Stimulated activated CD4-positive, alpha-beta T cell treated with anti-CD3 and anti-CD28 coated beads, Interleukin-1b, Interleukin-23, amount 100 ng/mL, for 1 hour (primary cell): ENCODE measurements at places on chromosomes 1 and 21.

DNA sequence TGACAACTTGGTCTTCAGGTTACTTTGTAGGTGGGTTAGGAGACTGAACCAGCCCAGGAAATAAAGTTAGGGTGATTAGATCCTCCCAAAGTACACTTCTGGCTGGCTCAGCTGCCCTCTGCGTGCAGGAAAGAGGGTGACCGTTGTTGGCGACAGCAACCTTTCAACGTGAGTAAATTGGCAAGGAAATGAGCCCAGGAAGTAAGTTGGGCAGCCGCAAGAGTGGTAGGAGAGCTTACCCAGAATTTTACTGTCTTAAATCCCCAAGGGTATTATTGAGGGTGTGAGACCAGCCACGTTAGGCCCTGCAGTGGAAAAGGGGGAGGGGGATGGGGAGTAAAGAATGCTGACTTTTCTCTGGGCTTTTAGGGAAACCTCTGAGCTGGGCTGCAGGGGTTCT is 1.6 kb downstream of the TENT5C start:
- DNase-seq: no peak

- peak; percentile 13 for DNase-seq
Observed at GRCh38 chr1:184974056-184974836, at the start of gene NIBAN1. Gene NIBAN1 (minus strand): TSS chr1:184974508. CDS start chr1:184974356, 152 bp downstream.

DNA sequence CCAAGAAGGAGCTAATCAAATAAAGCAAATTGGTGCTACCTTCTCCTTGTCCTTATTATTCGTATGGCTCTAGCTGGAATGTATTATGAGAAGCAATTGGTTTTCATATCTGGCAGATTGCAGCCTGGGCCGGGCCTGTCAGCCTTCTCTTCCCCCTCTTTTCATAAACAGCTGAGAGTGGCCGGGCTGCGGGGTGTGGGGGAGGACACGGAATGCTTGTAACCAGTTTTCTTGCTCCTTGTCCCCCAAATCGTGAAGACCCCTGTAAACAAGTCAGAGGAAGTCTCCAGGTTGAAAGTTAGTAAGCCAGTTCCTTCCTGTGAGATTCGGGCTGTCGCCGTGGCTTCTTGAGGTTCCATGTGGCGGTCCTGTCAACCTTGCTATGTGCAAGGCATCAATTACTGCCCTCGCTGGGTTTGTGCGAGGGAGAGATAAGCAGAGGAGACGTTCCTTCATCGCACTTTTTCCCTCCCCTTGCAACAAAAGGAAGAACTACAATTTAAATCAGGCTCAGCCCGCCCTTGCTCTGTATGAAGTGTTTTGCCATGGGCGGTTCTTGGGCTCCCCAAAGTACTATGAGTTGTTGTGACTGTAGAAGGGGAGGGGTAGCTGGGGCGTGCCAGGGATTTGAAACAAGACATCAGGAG is 450.7 kb downstream of the CAMTA1 start:
- no peak for DNase-seq

DNA sequence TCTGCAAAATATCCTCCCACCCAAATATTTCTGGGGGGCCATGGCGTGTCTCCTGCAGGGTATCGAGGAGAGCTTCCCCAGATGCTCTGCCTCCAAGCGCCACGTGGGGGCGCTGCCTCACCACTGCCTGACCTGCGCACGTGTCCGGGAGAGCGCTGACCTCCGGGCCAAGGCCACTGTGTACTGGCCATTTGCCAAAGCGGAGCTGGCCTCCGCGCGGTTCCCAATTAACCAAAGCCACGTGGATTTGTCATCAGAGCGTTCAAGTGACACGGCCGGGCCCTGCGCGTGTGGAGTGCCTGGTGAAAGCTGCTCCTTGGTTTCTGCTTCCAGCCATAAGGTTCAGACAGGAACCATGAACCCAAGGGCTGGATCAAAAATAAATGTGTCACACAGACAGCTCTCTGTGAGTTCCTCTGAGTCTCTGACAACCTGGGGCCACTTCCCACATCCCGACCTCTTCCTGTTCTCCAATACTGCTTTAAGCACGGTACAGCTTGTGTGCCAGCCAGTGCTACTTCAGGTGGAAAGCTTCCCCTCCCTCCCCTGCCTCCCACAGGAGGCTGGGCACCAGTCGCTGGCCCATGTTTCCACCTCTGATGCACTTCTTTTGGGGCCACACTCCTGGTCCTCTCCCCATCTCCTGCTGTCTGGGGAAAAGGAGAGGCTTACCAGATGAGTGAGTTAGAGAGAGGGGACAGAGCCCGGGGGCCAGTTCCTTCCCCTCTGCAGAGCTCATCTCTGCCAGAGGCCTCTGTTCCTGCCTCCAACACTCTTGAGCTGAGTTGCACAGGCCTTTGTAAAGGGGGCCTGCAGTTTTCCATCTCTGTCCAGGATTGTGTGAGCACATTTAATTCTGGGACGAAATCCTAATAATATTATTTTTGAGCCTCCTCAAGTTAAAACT is 26.1 kb downstream of the ZP4 start:
- DNase-seq: no peak

DNA sequence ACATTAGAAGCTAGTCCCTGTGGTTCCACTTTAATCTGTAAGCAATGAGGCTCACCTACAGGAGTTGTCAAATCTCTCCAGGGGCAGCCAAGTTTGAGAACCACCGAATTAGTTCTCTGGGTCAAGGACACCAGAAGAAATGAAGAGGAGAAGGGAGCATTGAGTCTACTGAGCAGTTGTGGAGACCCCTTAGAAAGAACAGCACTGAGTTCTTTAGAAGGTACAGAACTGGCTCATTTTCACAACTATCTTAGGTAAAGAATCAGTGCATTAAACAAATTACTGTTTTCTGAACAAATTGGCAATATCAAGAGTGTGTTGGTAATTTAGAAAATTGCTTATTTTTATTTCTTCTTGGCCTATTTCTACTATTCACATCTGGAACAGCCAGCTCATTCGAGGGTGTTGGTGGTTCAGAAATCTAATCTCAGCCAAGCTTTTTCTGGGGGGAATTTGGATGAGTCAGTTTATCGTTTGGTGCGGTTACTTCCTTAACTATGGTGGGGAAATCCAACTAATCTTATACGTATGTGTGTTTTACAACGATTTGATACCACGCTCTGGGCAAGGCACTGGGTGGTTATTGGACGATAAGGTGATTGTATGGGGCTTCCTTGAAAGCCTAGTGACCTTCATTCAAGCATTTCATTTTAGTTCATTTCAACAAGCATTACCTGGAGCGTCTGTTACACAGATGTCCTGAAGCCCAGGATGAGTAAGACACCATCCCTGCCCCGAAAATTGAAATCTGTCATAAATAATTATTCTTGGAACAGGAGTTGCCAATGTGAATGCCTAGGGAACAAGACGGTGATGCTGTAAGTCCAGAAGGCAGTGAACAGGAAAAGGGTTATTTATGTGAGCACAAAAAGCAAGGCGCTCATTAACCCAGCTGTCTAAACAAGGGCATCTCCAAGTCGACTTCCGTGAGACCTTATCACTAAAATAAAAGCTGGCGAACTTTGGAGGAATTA is 52.0 kb upstream of the TMPRSS2 start:
- no peak for DNase-seq

GRCh38 chr1:208329300-208329699 is 85.1 kb upstream of the PLXNA2 start:
- no peak for DNase-seq

- no peak for DNase-seq
Observed at GRCh38 chr1:228062812-228063211, 19.7 kb upstream of the ARF1 start.
